ENCODE measurements at places on chromosomes 5 and 9. TPM values are rescaled to one million over a fixed set of nuclear protein-coding genes. Genes with fewer than 3 reads are reported as not detected.

The FBP1 gene
- 0.59 TPM for polyA plus RNA-seq

The SLC25A2 gene
- polyA plus RNA-seq, result not detected

The PDE8B gene
- polyA plus RNA-seq, result 21.6 TPM

The CTXN3 gene
- polyA plus RNA-seq, result not detected

The COL15A1 gene
- polyA plus RNA-seq, result not detected

The PCDHGB7 gene
- polyA plus RNA-seq, result not detected

The FRMPD1 gene
- 7.7 TPM for polyA plus RNA-seq

The RAD1 gene
- polyA plus RNA-seq, result 25.6 TPM

The GADD45G gene
- polyA plus RNA-seq, result 0.23 TPM
